Muscle of leg (tissue), 16 donors: ENCODE measurements at places on chromosomes 5 and 9.
A peak's percentile ranks its signal among the peaks of the same experiment; 100 is the strongest.

DNA sequence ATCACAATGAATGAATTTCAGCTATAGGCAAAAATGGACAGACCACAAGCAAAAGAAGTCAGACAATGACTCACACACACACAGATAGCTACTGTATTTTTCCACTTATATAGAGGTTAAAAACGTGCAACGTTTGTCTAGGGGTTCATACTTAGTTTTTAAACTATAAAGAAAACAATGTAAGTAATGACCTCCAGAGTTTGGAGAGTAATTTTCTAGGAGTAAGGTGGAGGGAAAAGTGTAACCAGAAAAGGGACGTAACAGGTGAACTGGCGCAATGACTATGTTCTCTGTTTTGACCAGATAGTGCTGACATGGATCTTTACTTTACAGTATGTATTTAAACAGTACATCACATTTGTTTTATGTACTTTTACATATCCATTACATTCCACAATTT lies 51.1 kb downstream of the FNIP1 start:
- no peak for DNase-seq

DNA sequence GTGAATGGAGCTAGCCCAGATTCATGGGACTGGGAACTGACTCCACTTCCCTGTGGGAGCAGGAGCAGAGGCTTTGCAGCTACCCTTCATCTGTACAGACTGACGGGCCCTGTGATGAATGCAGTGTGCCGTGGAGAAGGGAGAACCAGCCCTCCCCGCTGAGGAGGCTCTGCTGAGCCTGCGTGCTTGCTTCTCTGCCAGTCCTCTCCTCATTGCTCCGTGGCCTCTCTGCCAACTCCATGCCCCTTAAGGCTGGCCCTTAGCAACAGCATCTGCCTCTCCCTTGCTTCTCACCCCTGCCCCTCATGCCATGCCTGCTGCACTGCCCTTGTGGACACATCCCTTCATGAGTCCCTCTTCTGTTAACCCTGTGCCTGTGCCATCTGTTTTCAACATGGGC lies 53.6 kb downstream of the GADD45G start:
- DNase-seq, result no peak

- DNase-seq, result no peak
These were observed 270.2 kb upstream of the RIOK2 start for GRCh38 chr5:97453263-97453662.

DNA sequence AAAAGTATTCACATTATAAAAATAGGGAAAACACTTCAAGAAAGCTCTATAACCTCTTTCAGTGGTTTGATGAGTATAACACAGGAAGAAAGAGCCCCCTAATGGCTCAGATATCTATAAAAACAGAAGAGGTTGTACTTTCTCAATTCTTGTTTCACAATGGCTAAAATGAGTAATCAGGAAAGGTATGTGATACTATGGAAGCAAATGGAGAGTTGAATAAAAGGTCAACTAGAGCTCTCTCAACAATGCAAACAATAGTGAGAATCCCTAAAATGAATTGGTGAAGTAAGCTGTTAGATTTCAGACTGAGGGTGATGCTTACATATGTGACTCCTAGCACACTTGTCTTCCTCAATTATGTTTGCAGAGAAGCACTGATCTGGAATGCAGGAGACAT lies 584.6 kb upstream of the CDH18 start:
- DNase-seq, result peak; percentile 73

DNA sequence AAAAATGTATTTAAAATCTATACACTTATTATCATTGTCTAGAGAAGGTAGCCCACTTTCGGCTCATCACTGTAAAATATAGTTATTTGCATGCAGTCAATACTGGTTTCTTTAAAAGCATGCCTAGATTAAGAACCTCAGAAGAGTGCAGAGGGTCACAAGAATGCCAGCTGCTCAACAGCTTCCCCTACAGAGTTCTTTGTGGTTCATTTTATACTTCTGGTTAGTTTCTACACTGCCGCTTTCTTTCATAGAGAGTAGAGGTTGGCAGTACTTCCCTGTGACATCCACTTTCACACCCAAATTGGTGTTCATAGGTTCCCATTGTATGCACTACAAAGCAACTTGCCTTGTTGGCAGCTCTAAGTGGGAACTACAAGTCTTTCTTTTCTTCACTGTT lies 137.3 kb downstream of the KIAA0825 start:
- DNase-seq, result no peak

GRCh38 chr9:94656200-94656599 lies 16.9 kb upstream of the FBP1 start:
- peak; percentile 87 for DNase-seq

GRCh38 chr9:4148751-4149150 lies 151.1 kb downstream of the GLIS3 start:
- DNase-seq, result no peak

GRCh38 chr9:12416716-12417115 lies 276.5 kb upstream of the TYRP1 start:
- no peak for DNase-seq

GRCh38 chr5:6713274-6714225 lies at the start of gene TENT4A:
Gene TENT4A (plus strand): TSS chr5:6713432. CDS start chr5:6713984, 552 bp downstream.
- peak; percentile 48 for DNase-seq

DNA sequence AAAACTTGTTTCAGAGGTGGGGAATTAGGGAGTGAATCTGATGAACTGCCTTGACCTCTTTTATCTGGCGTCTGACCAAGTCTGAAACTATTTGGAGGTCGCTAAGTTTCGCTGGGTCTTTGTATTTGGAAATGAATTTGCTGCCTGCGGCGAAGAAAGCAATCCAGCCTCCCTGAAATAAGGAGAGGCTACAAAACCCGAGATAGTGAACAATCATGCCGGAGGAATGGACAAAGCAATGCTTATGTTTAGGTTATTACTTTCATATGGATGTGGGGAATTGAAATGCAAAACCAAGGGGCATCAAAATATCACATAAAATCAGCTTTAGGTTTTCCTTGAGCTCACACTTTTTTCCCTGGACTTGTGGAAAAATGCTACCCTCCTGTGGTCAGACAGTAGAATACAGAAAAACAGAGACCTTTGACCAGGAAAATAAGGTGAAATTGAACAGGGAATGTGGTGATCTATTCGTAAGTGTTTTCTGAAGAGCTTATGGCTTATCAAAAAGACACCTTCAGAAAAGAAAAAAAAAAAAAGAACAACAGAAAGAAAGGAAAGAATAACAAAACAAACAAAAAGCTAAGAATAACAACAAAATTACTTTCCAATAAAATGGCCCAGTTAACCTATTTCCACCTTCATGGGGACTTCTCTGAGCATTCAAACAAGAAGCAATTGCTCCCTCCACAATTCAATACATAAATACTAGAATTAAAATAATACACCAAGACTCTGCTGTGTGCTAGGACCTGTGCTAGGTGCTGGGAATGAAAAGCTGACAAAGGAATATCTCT lies 68.6 kb upstream of the DPYSL3 start:
- peak; percentile 84 for DNase-seq

GRCh38 chr5:125311743-125312142 lies 565.3 kb upstream of the ZNF608 start:
- DNase-seq, result peak; percentile 87

DNA sequence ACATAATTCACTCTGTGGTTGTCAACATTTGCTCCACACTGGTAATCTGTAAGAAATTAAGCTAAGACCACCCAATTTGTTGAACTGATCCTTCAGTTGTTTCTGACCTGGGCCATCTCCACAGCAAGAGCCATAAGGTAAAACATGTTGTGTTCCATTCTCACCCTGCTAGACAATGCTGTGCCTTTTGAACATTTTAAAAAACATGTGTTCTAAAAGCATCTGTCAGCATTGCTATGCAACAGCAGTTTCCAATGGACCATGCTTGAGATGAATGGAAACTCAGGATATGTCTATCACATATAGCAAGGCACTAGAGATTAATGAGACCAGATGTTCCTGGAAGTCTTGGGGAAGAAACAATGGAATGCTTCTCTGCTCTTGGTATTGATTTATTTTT lies 455.1 kb upstream of the RGMB start:
- DNase-seq, result peak; percentile 84

DNA sequence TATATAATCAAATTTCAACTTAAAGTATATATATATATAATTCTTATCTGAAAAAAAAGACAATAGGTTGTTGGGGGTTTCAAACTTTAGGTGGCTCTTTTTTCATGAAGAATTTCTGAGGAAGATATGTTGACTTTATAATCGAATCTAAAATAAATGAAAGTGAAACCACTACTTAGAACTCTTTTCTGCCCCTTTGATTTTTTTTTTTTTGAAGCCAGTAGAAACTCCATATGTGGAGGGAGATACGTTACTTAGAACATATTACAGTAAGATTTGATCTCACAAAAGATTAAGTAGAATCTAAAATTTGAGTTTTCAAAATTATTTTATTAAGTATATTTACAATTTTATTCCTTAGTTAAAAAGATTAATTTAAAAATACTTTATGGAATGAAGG lies 96.9 kb downstream of the ATG10 start:
- no peak for DNase-seq

GRCh38 chr5:103943230-103943629 lies 380.6 kb upstream of the NUDT12 start:
- DNase-seq, result no peak

DNA sequence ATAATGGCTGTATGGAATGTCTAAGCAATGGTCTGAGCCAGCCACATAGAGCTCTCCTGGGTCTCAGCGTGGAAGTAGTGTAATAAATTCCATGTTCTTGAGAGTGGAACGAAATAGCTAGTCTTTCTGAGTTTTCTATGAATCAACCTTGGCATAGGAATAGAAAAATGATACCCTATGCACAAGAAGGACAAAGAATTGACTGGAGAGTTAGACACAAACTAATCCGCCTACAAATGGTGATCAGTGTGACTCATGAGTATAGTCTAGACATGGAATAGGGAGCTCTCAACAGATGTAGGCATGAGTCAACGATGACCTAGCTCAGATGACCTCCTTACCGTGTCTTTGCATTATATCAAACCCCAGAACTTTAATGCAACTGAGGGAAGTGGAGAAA lies 256.8 kb upstream of the GRIN3A start:
- peak; percentile 25 for DNase-seq

DNA sequence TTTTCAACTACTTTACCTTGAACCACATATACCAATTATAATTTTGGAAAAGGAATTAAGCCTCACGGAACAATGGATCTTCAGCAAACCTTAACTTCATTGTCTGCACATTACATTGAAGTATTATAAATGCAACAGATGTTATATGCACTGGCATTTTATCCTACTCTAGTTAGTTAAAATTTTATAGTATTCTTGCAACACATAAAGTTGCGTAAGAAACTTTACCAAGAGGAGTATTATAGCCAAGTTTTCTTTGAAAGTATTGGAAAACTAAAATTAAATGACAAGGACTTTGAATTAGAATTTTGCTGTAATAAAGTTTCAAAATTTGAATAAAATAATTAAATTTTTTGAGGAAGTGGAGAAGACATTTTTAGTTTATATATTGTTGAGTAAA lies 63.4 kb upstream of the SREK1 start:
- DNase-seq, result no peak

- DNase-seq, result no peak
These were observed 138.6 kb upstream of the TNFAIP8 start for GRCh38 chr5:119217183-119217582.

- no peak for DNase-seq
These were observed 51.3 kb downstream of the RASEF start for GRCh38 chr9:83011611-83012010.

DNA sequence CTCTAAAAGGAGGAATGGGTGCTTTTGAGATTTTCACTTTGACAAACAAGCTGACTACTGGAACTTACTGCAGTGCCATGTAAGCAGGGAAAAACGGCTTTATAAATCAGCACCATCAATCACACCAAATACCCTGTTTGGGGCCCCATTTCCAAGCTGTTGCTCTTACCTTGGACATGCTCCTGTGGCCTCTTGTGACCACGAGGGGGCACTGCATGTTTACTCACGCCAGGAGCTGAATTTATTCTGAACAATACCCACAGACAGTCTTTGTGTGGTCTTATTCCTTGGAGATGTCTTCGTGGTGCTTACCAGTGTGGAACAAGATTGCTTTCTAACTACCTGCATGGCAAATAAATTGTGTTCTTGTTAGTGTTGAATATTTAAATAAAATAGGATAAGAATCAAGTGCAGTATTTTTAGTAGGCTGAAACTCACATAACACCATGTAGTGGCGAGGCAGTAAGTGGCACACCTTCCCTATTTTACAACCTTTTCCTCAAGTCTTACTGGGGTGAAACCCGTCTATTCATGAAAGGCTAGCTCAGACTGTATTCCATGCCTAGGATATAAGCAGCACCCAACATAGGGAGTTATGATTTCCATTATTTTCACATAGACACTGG lies 155.5 kb upstream of the NMUR2 start:
- peak; percentile 55 for DNase-seq

DNA sequence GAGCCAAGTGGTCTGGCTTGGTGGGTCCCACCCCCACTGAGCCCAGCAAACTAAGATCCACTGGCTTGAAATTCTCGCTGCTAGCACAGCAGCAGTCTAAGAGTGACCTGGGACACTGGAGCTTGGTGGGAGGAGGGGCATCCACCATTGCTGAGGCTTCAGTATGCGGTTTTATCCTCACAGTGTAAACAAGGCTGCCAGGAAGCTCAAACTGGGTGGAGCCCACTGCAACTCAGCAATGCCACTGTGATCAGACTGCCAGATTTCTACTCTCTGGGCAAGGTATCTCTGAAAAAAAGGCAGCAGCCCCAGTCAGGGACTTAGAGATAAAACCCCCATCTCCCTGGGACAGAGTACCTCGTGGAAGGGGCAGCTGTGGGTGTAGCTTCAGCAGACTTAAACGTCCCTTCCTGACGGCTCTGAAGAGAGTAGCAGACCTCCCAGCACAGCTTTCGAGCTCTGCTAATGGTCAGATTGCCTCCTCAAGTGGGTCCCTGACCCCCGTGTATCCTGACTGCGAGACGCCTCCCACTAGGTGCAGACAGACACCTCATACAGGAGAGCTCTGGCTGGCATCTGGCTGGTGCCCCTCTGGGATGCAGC lies 18.2 kb upstream of the STK32A start:
- no peak for DNase-seq

- DNase-seq, result peak; percentile 79
These were observed 1.7 kb upstream of the ZSWIM6 start for GRCh38 chr5:61330341-61330844.

GRCh38 chr9:35948901-35949318 lies 9.0 kb downstream of the OR2S2 start:
- no peak for DNase-seq

GRCh38 chr5:143215690-143216089 lies 187.8 kb downstream of the NR3C1 start:
- DNase-seq, result no peak

DNA sequence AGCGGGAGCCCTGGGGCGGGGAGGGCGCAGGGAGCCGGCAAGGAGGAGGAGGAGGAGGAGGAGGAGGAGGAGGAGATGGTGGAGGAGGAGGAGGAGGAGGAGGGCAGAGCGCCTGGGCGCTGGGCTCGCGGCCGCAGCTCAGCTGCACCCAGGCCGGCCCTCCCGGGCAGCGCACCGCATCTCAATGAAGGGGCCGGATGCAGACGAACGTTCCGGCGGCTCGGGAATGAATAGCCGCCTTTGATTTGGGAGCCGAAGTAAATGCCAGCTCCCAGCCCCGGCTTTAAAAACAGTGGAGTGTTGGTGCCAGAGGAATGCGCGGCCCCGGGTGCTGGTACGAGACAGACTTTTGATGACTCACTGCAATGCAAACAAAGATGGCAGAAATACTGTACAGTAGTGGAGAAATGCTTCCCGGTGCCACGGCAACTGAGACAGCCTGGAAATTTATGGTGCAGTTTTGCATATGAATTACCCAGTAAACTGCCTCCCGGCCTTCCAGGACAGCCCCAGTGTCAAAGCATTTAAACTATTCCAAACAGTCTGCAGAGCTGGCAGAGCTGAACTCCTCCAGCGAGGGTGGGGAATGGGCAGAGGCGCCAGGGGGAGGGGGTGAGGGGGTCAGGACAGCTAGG lies 43.1 kb downstream of the NACC2 start:
- peak; percentile 85 for DNase-seq

- DNase-seq, result no peak
These were observed 127.6 kb upstream of the RPS23 start for GRCh38 chr5:82405618-82406204.
